Midbrain (tissue), 1 donor: ENCODE measurements at places on chromosomes 16 and 17.

DNA sequence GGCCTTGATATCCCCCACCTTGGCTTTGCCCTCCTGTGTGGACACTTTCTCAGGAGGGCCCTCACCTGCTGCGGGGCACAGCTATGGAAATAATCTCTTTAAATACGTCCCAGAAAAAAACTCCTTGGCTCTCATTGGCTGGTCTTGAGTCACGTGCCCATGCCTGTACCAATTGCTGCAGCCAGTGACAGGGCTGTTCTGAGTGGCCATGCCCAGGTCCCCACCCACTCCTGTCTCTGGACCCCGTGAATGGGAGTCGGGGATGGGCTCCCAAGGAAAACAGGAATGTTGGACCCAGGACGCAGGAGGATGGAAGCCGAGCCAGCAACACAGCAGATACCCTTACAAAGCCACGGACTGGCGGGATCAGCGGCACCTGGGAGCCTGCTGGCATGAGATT is 53.1 kb upstream of the CDR2 start:
- DNase-seq = no peak

- DNase-seq = no peak
Observed at GRCh38 chr17:31064707-31065106, 30.1 kb upstream of the NF1 start.

- DNase-seq = no peak
Observed at GRCh38 chr16:2008631-2009163, 924 bp downstream of the ZNF598 start.

DNA sequence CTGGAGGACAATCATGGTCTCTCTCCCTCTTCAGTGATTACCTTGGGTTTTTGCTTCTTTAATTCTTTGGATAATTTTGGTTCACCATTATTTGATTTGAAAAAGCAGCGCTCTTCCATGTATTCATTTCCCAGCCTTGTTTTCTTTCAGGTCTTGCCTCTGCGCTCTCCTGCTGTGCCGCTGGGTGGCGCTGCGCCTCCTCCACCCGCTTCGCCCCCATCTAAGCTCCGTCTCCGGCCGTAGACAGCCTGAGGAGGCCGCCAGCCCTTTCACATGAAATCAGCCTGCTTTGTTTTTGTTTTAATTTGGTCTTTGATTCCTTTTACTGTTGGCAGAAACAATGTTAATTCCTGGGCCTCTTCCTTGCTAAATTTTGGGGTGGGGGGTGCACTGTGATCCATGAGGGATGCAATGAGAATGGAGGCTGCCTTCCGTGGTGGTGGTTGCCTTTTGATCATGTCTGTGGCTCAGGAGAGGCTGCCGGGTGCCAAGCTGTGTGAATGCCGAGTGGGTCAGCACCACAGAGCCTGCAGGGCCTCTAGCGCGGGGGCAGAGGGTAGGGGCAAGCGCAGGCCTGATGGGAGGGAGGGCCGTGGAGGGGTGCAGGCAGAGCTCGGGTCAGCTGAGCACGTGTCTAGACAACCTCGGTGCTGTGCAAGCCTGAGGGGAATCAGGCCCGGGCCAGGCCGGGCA is 64.1 kb downstream of the PLD6 start:
- peak; percentile 79 for DNase-seq

GRCh38 chr16:75282466-75283281 is 31.2 kb upstream of the BCAR1 start:
- DNase-seq = no peak

- DNase-seq = no peak
Observed at GRCh38 chr17:78965491-78965924, 14.2 kb downstream of the LGALS3BP start.

DNA sequence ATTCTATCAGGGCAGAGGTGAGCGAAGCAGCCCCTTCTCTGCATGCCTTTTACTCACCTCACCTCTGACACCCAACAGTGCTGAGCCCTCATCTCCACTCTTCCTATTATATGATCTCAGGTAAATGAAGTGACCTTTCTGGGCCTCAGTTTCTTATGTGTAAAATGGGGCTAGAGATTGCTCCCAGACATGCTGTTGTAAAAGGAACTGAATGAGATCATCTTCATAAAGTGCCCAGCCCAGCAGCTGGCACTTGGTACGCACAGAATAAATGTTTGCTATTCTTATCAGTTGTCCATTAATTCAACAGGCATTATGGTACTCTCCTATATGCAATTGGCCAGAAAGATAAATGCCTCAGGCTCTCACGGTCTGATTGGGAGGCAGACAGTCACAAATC is 4.5 kb upstream of the GALK1 start:
- DNase-seq = no peak

GRCh38 chr17:28392491-28392890 is 13.5 kb downstream of the SLC46A1 start:
- DNase-seq = no peak

GRCh38 chr17:71963791-71964190 is 157.0 kb upstream of the SOX9 start:
- no peak for DNase-seq

DNA sequence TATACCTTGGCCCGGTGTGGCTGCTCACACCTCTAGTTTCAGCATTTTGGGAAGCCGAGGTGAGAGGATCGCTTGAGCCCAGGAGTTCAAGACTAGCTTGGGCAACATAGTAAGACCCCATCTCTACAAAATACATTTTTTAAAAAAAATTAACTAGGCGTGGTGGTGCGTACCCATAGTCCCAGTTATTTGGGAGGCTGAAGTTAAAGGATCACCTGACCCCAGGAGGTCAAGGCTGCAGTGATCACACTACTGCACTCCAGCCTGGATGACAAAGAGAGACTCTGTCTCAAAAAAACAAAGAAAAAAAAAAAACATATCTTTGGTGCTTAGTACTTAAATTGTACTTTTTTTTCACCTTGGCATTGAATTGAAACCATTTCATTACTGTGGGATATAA is 99.0 kb downstream of the CACNG1 start:
- no peak for DNase-seq

- DNase-seq = no peak
Observed at GRCh38 chr17:30505868-30506417, 28.7 kb downstream of the GOSR1 start.

DNA sequence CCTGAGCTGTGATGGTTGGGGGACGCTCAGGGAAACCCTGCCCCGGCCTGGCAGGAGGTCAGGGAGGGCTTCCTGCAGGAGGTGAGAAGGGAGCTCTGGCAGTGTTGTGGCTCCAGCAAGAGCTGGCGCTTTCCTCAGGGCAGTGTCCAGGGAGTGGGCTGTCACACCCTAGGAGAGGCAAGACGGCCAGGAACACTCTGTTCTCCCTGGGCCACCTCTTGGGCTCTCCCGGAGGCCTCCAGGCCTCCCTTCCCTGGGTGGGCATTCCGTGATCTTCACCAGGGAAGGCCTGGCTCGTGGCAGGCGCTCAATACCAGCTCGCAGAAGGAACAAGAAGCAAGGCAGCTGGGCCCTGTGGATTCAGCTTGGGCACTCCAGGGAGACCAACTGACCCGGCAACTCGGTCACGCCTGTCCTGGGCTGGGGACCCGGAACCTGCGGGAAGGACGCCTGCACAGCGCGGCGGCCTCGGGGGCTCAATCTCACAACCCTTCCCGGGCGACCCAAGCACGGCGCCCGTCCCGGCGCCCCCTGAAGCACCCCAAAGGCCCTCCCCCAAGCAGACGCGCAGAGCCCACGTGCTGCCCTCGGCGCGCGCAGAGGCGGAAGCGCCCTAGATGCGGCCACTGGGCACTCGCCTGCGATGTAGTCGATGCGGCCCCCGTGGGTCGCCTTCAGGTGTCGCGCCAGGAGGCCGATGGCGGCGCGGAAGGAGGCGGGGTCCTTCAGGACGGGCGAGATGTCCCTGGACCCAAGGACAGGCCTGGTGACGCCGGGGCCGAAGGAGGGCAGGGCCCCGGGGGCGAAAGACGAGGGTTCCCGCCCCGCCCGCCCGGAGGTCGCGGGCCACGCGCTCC is 588 bp downstream of the APRT start:
- peak; percentile 93 for DNase-seq

GRCh38 chr16:14640538-14640937 is 7.8 kb downstream of the BFAR start:
- DNase-seq = no peak

GRCh38 chr16:4314532-4315185 is 1.2 kb upstream of the GLIS2 start:
- no peak for DNase-seq

GRCh38 chr16:81612351-81613163 is 166.5 kb upstream of the PLCG2 start:
- peak; percentile 68 for DNase-seq

GRCh38 chr16:1414532-1415260 is at the start of gene UNKL:
Gene UNKL (minus strand): TSS chr16:1414704. CDS start chr16:1414691, 13 bp downstream.
- peak; percentile 53 for DNase-seq

- no peak for DNase-seq
Observed at GRCh38 chr16:51306886-51307595, 156.0 kb upstream of the SALL1 start.

DNA sequence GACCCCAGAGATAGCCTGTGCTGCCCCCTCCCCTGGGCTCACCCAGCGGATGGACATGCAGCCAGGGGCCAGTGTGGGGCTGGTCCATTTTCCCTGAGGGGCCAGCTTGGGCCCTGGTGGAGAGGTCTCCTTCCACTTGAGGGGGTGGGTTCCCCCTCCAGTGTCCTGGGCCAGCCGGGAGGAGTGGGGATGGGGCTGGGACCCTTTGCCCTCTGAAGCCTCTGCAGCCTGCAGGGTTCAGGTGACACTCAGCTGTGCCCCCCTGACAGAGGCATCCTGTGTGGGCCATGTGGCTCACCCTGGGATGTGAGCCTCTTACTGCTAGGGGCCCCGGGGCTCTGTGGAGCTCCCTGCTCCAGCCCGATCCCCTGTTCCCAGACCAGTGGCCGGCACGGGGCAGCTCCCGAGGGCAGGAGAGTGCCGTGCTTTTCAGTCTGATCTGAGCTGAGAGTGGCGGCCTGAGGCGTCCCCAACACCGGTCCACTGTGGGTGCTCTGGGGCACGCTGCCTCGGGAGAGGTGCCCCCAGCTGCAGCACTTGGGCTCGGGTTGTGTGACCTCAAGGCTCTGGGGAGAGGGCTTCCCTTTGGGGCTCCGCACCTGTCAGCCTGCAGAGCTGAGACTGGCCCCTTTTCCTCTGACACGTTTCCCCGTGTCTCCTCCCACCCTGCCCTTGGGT is 439 bp upstream of the GNG13 start:
- no peak for DNase-seq

- no peak for DNase-seq
Observed at GRCh38 chr17:60840456-60840855, 162.8 kb downstream of the BCAS3 start.

GRCh38 chr17:41352597-41353366 is 2.2 kb upstream of the KRT33A start:
- DNase-seq = no peak

- DNase-seq = no peak
Observed at GRCh38 chr16:50446861-50447260, 78.1 kb upstream of the BRD7 start.

DNA sequence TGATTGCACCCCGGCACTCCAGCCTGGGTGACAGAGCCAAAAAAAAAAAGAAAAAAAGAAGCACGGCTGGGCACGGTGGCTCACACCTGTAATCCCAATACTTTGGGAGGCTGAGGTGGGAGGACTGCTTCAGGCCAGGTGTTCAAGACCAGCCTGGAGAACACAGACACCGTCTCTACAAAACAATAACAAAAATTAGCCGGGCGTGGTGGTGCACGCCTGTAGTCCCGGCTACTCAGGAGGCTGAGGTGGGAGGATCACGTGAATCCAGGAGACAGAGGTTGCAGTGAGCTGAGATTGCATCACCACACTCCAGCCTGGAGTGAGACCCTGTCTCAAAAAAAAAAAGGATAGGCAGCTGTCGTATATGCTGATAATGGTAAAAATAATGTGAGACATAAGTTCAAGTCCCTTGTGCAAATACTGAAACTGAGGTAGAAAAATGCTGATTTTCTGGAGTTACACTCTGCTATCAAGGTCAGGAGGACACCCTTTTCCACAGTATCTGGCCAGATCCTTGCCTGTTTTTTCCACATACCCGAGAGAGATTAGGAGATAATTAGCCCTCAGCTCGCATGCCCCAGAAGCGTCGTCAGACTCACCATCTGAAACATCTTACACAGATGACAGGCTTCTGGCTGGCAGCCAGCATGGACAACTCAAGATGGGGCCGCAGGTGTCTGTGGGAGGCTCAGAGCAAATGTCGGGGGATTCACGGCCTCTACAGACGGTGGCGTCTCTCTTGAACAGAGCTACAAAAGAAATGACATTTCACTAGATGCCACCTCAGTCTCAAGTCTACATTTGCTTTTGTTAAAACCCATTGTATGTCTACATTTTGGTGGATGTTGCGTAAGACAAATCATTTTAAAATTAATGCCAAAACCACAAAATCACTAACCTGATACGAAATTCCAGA is 36.8 kb downstream of the WDR45B start:
- no peak for DNase-seq

DNA sequence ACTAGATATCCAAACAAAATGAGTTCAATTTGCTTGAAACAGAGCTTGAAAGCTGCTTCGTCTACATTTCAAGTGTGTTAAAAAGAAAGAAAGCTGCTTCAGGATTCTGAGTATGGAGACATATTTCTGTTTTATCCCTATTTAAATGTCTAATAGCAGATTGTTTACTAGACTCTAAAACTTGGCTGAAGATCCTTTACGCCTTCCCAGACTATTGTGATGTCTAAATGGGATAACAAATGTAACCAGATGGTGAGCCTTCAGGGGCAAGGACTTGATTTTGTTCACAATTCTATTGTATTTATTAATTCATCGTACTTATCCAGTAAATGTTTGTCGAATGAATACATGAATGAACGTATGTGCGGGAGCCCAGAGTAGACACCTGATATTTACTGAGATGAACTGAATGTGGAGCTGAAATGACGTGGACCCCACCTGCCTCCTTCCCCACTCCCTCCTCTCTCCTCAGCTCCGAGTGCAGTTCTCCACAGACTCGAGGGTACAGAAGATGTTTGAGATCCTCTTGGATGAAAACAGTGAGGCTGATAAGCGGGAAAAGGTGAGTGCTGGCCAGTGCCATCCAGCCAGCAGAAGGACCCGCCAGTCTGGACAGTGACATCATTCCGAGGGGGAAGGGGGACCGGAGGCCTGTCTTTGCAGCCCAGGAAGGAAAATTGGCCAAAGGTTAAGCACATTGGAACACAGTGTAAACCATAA is 5.0 kb downstream of the UNC45B start:
- no peak for DNase-seq

DNA sequence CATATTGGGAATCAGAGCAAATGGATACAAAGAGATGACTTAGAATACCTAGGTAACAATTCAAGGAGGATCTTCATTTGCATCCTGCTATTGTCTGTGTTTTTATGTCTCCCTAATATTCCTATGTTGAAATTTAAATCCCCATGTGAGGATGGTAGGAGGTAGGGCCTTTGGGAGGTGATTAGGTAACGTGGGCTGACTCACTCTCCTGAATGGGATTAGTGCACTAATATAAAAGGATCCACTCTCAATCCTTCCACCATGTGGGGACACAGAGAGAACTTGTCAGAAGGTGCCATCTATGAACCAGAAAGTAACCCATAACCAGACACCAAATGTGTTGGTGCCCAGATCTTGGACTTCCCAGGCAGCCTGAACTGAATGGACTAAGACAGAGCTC is 83.4 kb downstream of the CDH8 start:
- no peak for DNase-seq
